NCI-H1694 treated with DMSO at 0.1 percent for 48 hours (cell line): ENCODE measurements at places on chromosomes 12 and 14.

DNA sequence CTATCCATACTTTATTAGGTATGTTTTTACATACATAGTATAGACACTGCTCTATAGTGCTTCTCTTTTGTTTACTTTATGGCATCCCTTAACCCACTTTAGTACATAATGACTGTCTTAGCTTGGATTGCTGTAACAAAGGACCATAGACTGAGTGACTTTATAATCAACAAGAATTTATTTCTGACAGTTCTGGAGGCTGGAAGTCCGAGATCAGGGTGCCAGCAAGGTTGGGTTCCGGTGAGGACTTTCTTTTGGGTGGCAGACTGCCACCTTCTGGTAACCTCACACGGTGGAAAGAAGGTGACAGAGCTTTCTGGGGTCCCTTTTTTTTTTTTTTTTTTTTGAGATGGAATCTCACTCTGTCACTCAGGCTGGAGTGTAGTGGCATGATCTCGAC lies 48.6 kb upstream of the PPM1H start:
- no peak for DNase-seq

GRCh38 chr14:82079553-82079952 lies 545.9 kb upstream of the SEL1L start:
- DNase-seq, result no peak

- DNase-seq, result no peak
These were observed 170.9 kb downstream of the MSRB3 start for GRCh38 chr12:65449400-65449799.

DNA sequence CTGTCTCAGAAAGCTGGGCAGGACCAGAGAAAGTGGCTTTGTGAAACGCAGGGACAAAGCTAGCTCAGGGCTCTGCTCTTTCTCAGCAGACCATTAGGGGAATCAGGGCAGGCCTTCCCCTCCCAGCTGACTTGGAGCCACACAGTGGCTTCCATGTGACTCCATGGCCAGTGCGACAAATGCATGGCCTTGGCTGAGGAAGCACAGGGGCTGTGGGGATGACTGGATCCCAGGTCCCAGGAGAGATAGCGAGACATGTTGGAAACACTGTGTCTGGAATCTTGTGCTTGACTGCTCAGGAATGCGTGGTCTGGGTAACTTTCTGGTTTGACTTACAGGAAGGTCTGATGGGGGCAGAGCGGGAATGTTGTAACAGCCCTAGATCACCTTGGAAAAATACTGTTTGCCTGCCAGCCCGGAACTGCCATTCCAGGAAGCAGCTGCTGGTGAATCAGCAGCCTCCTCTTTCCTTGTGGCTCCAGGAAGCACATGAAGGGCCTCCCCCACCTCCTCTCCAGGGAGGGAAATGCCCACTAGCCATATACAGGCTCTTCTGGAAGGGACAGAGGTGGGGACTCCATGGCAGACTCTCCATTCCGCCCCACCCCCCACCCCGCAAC lies 133.5 kb upstream of the HIF1A start:
- DNase-seq, result no peak

DNA sequence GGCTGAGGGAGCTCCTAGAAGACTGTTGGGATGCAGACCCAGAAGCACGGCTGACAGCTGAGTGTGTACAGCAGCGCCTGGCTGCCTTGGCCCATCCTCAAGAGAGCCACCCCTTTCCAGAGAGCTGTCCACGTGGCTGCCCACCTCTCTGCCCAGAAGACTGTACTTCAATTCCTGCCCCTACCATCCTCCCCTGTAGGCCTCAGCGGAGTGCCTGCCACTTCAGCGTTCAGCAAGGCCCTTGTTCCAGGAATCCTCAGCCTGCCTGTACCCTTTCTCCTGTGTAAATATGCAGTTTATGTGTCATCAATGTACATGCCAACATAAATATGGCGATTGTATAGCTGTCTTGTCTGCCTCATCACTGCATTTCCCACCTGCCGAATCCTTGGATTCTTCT lies 7.5 kb downstream of the AMHR2 start:
- DNase-seq, result no peak

GRCh38 chr12:34021071-34021470 lies 1.2 kb upstream of the ALG10 start:
- DNase-seq, result no peak

GRCh38 chr12:6268484-6269157 lies 41.9 kb upstream of the PLEKHG6 start:
- no peak for DNase-seq

DNA sequence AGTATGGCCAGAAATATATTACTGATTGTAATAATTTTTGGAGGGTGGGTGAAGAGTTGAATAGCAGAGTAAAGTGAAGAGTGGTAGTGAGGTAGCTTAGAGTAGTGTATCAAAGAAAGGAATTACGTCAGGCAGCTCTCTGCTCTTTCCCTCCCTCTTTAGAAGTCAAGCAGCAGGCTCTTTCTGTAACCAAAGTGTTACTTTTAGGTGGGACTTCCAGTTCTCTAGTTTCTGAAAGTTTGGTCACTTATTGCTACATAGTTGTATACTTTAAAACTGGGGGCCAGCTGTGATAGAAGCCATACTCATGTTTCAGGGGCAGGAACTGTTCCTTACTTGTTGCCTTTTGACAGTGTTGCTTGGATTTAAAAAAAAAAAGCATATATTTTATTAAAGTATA lies 30.6 kb downstream of the ATF7IP start:
- no peak for DNase-seq

- no peak for DNase-seq
These were observed 8.6 kb downstream of the GLTP start for GRCh38 chr12:109871668-109872314.

GRCh38 chr12:108832208-108832607 lies 25.2 kb downstream of the SSH1 start:
- DNase-seq, result no peak

GRCh38 chr14:73753124-73753886 lies 39.1 kb upstream of the PNMA1 start:
- DNase-seq, result no peak

DNA sequence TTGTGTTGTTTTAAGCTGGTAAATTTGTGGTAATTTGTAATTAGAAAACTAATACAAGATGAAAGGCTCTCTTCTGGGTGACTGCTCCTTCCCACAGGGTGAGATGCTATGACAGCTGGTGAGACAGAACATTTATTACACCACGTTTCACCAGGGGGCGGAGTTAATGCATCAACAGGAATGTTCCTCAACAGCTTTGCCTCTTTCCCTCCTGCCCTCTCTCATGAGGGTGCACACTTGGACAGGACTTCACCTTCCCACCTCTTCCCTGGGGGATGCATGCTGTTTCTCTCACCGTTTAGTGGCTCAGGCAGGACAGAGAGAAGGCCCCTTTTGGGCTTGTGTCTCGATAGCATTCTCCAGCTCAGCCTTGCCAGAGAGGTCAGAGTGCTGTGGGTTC lies 13.4 kb upstream of the PPP1R1A start:
- DNase-seq, result no peak

GRCh38 chr12:20486233-20486632 lies 117.9 kb downstream of the PDE3A start:
- no peak for DNase-seq

GRCh38 chr12:107440606-107441005 lies 245.0 kb upstream of the PWP1 start:
- no peak for DNase-seq

- no peak for DNase-seq
These were observed 10.9 kb downstream of the CLIP1 start for GRCh38 chr12:122411537-122411936.

DNA sequence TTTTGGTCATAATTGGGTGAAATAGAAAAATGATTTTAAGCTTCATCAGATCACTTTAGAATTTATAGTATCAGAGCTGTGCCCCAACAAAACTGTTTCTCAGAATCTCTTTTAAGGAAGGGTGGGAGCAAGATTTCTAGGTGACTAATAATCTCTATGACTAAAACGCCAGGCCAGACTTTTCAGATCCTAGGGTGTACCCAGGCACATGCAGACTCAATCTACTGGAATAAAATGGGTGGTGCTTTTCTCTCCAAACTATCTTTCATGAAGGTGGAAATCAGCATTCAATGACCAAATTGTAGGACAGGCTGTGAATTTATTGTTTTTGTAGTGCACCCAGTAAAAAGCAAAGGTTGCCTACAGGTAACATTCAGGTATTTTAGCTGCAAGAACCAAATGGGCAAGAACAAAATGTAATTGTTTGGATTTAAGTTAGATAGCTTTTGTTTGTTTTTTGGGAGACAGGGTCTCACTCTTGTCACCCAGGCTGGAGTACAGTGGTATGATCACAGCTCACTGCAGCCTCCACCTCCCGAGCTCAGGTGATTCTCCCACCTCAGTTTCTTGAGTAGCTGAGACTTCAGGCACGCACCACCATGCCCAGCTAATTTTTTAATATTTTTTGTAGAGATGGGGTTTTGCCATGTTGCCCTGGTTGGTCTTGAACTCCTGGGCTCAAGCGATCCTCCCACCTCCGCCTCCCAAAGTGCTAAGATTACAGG lies 49.5 kb downstream of the PPP2R5C start:
- DNase-seq, result no peak

- DNase-seq, result no peak
These were observed 49.2 kb downstream of the TESPA1 start for GRCh38 chr12:54935235-54935951.

DNA sequence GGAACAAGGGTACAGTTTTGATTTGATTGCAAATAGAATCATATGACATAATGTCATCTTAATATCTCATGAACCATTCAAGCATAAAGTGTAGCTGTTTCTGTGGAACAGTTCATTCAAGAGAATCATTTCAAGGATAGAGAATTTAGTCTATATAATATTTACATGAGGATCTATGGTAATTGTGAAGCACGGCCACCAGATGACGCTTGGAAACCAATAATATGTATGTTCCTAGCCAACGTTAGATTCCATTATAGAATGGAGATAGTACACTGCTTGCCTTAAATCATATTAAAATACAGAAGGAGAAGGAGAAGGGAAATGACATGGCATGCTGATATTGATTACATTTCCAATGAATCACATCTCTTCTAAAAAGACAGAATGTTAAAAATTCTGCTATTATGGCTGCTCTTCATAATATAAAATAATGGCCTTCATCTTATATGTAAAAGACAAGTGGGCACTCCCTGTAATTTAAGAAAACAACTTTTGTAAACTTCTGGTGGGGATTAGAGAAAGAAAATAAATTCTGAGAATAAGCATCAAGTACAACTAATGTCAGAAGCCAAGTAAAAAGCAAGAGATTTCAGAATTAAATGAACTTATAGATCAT lies 351.0 kb downstream of the NAV3 start:
- peak; percentile 59 for DNase-seq

- DNase-seq, result no peak
These were observed 8.5 kb upstream of the PTPRB start for GRCh38 chr12:70645494-70646317.

DNA sequence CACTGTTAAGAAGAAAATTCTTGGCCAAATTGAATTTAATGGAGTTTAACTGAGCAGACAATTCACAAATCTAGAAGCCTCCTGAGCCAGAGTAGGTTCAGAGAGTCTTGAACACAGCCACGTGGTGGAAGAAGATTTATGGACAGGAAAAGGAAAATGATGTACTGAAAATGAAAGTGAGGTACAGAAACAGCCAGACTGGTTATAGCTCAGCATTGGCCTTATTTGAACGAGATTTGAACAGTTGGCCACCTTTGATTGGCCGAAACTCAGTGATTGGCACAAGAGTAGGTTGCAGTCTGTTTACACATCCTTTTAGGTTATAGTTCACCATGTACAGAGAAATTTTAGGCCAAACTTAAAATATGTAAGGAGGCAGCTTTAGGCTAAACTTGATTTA lies 9.9 kb downstream of the OAS2 start:
- DNase-seq, result no peak

DNA sequence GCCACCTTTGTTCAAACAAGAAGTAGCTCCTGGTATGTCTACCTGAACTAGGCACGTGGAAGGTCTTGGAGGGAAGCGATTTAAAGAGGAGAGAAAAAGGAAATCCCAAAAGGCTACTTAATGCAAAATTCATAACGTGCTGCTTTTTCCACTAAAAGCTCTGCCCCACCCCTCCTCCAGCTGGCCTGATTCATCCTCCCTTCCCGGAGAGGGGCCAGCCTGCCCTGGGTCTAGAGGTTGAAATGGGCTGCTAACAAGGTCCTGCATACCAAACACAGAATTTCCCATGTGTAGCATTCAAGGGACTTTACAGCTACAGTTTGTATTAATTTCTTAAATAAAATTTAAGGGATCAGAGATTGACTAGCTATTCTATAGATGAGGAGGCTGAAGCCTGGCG lies 83.2 kb downstream of the KNTC1 start:
- DNase-seq, result no peak

DNA sequence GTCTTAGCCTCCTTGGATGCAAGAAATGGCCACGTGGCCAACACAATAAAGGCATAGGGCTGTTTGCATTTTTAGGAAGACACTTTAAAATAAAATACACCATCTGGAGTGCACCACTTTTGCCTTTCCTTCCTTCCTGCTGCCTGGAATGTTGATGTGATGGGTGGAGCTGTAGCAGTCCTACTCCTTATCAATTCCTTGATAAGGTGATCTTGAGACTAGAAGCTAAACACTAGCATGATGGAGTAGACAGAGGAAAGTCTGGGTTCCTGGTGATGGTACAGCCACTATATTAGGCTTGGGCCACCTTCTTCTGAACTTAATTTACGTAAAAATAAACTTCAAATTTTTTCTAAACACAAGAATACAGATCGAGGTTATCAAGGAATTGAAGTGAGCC lies 2.9 kb upstream of the GLT1D1 start:
- DNase-seq, result no peak

DNA sequence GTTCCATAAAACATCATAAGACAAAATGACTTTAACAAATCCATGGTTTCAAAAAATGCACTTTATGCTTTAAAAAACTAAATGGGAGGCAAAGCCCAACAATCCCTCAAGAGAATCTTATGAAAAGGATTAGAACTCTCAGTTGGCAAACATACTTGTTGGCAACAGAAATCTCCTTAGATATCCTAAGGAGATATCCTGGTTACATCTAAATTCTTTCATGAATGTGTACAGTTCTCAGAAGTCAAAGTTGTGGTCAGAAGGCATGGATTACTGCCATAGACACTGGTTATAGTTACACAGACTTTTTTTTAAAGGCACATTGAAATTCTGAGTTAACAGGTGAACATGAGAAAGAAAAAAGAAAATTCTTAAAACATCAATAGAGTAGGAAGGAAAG lies 17.5 kb upstream of the ISM2 start:
- DNase-seq, result no peak

- DNase-seq, result no peak
These were observed 13.5 kb downstream of the PAPOLA start for GRCh38 chr14:96515731-96516130.

GRCh38 chr14:87133073-87133801 lies 859.7 kb downstream of the GALC start:
- DNase-seq, result peak; percentile 22

DNA sequence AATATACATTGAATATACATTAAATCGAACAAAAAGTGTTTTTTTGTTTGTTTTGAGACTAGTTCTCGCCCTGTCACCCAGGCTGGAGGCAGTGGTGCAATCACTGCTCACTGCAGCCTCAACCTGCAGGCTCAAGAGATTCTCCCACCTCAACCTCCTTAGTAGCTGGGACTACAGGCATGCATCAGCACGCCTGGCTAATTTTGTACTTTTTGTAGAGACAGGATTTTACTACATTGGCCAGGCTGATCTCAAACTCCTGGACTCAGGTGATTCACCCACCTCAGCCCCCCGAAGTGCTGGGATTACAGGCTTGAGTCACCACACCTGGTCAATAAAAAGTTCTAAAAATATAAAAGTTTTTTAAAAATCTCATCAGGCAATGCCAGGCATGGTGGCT lies 10.2 kb upstream of the RNF212B start:
- DNase-seq, result no peak
